ENCODE measurements at places on chromosomes 5 and 9.

DNA sequence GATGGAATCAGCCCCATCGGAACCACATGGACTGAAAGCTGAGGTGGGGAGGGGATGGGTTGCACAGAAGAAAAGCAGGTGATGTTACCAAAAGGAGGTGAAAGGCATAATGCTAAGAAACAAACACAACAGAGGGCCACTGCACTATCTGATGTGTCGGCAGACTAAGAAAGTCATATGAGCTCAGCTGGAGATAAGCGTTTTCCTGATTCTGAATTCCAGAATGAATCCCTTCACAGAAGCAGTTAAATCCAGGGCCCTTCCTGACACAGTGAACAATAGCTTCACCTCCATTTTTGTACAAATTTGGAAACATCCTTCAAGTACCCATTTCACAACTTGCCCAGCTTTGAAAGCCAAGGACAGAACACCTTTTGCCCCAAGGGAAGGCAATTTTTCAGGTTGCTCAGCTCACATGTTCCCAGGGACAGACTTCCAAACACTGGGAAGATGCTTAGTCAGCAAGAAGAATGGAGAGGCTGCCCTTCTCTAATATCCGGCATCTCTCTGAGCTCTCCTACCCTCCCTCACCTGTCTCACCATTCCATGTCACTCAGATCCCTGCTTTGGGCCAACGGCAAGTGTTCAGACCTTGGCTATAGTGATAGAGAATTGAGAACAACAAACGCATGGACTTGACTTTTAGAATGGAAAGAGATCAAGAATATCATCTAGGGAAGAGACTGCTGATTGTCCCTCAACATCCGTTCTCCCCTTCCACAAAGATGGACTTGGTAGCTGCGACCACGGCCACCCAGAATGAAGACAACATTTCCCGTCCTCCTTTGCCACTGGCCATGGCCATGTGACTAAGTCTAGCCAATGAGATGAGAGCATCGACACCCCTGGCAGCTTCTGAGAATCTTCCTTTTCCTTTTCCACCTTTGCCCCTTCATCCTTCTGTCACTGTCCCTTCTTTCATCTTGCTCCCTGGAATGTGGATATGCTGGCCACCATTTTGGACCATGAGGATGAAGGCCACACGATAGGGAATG lies 68.6 kb upstream of the IL17B start:
- no peak for DNase-seq

GRCh38 chr5:61167382-61167781 lies 5.1 kb upstream of the SMIM15 start:
- no peak for DNase-seq

- no peak for DNase-seq
Measured at GRCh38 chr9:36208521-36209253, 18.0 kb downstream of the CLTA start.

DNA sequence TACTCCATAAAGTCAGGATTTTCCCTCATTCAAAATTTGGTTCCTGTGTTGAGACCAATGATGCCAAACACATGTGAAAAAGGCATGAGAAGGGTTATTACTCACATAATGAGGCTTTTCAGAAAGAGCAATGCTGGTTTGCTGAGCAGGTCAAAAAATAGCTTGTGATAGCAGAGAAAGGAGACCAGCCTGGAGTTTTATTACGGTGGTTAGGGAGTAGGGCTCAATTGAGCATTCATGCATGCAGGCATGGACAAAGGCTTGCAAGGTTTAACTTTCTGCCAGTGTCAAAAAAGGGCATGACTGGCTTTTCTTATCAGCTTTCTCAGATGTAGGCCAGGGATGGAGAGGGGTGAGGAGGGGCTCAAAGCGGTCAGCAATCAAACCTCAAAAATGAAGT lies 628.3 kb downstream of the DNAH5 start:
- DNase-seq: no peak

DNA sequence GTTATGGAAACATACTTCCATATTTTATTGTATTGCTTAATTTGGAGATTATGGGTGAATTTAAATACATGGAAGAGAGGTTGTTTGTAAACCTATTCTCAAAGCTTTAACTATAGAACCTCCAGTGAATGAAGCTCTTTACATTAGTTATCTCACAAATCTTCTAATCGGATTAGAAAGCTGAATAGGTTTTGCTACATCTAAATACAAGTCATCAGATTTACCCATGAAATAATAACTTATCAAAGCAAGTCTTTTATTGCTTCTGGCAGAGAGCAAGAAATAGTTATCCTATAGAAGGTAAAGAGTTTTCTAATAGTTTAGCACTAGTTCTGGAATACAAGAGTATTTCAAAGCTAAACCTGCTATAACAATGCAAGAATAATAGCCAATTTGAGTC lies 104.4 kb upstream of the SREK1 start:
- no peak for DNase-seq

DNA sequence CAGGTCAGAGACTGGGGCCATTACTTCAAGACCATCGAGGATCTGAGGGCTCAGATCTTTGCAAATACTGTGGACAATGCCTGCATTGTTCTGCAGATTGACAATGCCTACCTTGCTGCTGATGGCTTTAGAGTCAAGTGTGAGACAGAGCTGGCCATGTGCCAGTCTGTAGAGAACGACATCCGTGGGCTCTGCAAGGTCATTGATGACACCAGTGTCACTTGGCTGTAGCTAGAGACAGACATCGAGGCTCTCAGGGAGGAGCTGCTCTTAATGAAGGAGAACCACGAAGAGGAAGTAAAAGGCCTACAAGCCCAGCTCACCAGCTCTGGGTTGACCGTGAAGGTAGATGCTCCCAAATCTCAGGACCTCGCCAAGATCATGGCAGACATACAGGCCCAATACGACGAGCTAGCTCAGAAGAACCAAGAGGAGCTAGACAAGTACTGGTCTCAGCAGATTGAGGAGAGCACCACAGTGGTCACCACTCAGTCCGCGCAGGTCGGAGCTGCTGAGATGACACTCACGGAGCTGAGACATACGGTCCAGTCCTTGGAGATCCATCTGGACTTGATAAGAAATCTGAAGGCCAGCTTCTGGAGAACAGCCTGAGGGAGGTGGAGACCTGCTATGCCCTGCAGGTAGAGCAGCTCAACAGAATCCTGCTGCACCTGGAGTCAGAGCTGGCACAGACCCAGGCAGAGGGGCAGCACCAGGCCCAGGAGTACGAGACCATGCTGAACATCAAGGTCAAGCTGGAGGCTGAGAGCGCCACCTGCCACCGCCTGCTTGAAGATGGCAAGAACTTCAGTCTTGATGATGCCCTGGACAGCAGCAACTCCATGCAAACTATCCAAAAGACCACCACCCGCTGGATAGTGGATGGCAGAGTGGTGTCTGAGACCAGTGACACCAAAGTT lies 9.3 kb downstream of the NIPBL start:
- DNase-seq: no peak

- DNase-seq: no peak
Measured at GRCh38 chr9:2288309-2288708, 273.2 kb downstream of the SMARCA2 start.

GRCh38 chr9:37949576-37949975 lies 45.6 kb upstream of the SLC25A51 start:
- no peak for DNase-seq

- DNase-seq: no peak
Measured at GRCh38 chr9:83444110-83444509, 94.1 kb downstream of the FRMD3 start.
